Activated CD4-positive, alpha-beta T cell treated with anti-CD3 and anti-CD28 coated beads, Interleukin-2, amount 10 ng/mL, durations not matched to agents 24 days and 14 days (primary cell): ENCODE measurements at places on chromosomes 11 and 22. TPM values are rescaled to one million over a fixed set of nuclear protein-coding genes. Genes with fewer than 3 reads are reported as not detected.

DNA sequence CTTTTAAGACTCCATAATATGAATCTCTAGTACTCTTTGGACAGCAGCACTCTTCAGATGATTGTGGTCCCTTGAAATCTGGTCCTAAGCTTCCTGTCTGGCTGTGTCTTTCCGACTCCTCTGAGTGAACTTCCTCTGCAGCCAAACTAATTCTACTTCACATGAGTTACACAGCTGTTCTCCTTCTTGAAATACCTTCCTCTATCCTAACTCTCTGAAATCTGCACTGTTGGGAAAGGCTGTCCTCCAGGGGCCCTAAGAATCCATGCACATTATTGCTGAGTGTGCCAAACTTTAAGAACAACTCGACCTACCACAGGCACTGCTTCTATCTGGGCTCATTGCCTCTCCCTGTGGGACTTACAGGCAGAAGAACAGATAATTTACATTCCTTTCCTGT, 217.3 kb upstream of the ARHGAP42 start:
- no peaks in the 10 kb centered on the region for H3K4me1 ChIP-seq
- H3K27ac ChIP-seq, result no peak overlapping the region
- no peak overlapping the region for H3K4me3 ChIP-seq
- H3K36me3 ChIP-seq, result no peaks in the 10 kb centered on the region
- no peaks in the 10 kb centered on the region for H3K27me3 ChIP-seq

GRCh38 chr11:82776377-82776776, 42.7 kb upstream of the FAM181B start:
- H3K4me1 ChIP-seq, result peaks cover 2% of the 10 kb centered on the region
- no peak for DNase-seq
- no peak overlapping the region for H3K4me3 ChIP-seq
- peaks cover 21% of the 10 kb centered on the region for H3K27me3 ChIP-seq
- no peak overlapping the region for H3K27ac ChIP-seq
- H3K36me3 ChIP-seq, result no peaks in the 10 kb centered on the region

GRCh38 chr22:17237038-17237668, 17.9 kb upstream of the ADA2 start:
- H3K27me3 ChIP-seq, result no peaks in the 10 kb centered on the region
- H3K4me3 ChIP-seq, result peak overlapping the region; percentile 58
- H3K36me3 ChIP-seq, result no peaks in the 10 kb centered on the region
- peak; percentile 87 for DNase-seq
- H3K27ac ChIP-seq, result peak overlapping the region; percentile 72
- H3K4me1 ChIP-seq, result peaks cover 21% of the 10 kb centered on the region

DNA sequence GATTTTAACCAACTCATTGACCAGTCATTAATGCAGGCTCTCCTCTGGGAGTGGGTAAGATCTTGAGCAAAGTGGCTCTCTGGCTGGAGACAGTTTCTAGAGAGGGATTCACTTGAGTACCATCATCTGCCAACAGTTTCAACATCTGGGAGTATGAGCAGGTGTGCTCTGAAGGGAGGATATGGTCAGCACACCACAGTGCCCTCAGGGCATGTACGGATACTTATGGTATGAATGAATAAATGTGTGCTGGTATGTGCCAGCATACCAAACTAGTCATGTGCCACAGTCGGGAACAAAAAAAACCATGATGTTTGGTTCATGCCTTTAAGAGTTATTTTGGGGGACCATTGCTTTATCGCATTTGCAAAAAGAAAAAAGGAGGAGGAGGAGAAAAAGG, 1197.5 kb upstream of the TENM4 start:
- no peaks in the 10 kb centered on the region for H3K27me3 ChIP-seq
- no peak for DNase-seq
- no peaks in the 10 kb centered on the region for H3K36me3 ChIP-seq
- no peak overlapping the region for H3K4me3 ChIP-seq
- H3K4me1 ChIP-seq, result no peaks in the 10 kb centered on the region

- H3K4me1 ChIP-seq, result peaks cover 1% of the 10 kb centered on the region
- no peak for DNase-seq
- H3K27ac ChIP-seq, result no peak overlapping the region
- no peaks in the 10 kb centered on the region for H3K27me3 ChIP-seq
- peaks cover 4% of the 10 kb centered on the region for H3K36me3 ChIP-seq
These were observed 25.3 kb downstream of the PLEKHB1 start for GRCh38 chr11:73671701-73672100.

DNA sequence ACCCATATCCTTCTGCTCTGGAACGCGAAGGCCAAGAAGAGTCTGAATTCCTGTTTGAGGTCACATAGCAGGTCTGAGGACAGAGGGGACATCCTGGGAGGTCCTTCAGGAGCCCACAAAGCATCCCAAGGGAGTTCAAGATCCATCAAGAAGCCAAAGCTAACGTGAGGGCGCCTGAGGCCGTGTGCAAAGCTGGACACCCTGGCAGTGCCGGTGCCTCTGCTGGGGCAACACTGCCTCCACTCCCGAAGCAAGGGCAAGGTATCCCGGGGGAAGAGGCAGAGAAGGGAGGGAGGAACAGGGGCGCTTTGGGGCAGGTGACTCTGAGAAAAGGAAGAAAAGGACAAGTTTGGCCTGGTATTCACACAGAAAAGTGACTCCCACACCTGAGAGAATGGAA, 50.3 kb upstream of the CDON start:
- H3K27ac ChIP-seq, result no peak overlapping the region
- H3K27me3 ChIP-seq, result no peaks in the 10 kb centered on the region

Gene PLEKHB1
- total RNA-seq, result 1.0 and 1.5 TPM in 2 replicates

DNA sequence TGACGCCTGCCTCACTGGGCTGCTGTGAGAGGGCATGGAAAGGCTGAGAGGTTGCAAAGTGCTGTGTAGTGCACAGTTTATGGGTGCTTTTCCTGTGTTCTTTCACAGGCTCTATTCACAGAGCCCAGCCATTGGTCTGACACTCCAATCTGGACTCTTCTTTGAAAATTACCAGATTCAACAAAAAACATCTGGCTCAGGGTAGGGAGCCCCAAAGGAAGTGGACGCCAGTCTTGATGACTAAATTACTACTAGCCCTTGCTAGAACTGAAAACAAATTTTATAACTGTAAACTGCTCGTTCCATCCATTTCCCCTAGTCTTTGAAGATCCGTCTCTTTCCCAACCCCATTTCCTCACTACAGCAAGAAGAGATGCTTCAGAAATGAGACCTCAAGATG, 178.6 kb downstream of the TENM4 start:
- no peak for DNase-seq
- H3K27me3 ChIP-seq, result no peaks in the 10 kb centered on the region
- H3K4me3 ChIP-seq, result no peak overlapping the region
- no peak overlapping the region for H3K27ac ChIP-seq
- no peaks in the 10 kb centered on the region for H3K36me3 ChIP-seq

Gene KRTAP5-5
- total RNA-seq, result not detected in 2 replicates

DNA sequence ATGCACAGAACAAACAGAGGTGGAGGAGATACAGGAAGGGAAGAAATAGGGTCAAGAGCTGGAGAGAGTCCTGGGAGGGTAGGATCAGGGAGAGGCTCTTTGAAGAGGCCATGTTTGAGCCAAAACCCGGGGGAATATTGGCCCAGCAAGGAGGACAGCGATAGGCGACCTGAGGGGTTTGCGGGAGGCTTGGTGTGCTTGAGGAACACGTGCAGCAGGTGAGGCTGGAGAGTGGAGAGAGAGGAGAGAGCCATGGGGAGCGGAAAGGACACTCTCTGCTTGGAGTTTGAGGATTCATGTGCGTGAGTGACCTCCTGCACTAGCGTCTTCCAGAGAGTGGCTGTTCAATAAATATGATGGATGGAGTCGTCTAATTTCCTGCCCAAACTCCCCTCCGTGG, 4.7 kb upstream of the B3GAT1 start:
- no peak for DNase-seq
- H3K4me3 ChIP-seq, result no peak overlapping the region
- peaks cover 4% of the 10 kb centered on the region for H3K4me1 ChIP-seq
- H3K36me3 ChIP-seq, result no peaks in the 10 kb centered on the region
- peaks cover 46% of the 10 kb centered on the region for H3K27me3 ChIP-seq

- H3K27me3 ChIP-seq, result no peaks in the 10 kb centered on the region
- H3K4me1 ChIP-seq, result peaks cover 31% of the 10 kb centered on the region
- H3K27ac ChIP-seq, result no peak overlapping the region
- no peak overlapping the region for H3K4me3 ChIP-seq
- no peak for DNase-seq
- H3K36me3 ChIP-seq, result peaks cover 28% of the 10 kb centered on the region
These were observed 203.1 kb upstream of the MTMR2 start for GRCh38 chr11:96126917-96127595.

GRCh38 chr11:71209181-71209580, 43.2 kb downstream of the SHANK2 start:
- H3K27me3 ChIP-seq, result no peaks in the 10 kb centered on the region
- no peak for DNase-seq
- no peak overlapping the region for H3K4me3 ChIP-seq
- no peak overlapping the region for H3K27ac ChIP-seq
- H3K4me1 ChIP-seq, result no peaks in the 10 kb centered on the region
- H3K36me3 ChIP-seq, result no peaks in the 10 kb centered on the region

DNA sequence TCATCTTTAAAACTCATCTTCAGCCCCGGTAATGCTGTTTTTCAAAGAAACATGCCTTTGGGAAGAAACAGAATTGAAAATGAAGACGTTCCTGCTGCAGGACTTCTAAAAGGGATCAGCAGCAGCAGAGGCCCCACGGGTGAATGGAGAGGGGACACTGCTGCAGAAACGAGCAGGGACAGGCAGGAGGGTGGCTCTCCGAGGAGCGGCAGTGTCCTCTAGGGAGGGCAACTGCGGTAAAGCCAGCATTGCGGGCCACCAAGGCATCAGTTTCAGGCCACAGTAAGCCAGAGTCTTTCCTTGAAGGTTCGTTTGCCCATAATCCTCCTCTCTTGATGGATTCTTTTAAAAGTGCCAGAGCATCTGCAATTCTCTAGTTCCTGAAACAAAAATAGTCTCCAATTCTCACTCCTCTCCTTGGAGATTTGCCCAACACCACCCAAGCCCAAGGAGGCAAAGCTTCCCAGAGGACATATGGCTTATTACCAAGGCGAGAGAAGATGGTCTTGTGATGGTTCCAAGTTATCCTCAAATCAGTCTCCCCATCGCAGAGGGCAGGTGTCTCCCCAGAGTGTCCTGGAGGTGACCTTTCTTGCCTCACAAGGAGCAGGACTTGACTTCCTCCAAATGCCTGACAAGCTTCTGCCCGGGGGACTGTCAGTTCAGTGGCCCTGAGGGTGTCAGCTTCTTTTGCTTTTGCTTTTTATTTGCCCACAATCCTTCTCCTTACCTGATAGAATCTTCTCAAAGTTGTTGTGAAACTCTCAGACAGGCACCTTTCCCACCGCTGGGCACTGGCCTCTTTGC, 341.1 kb upstream of the B3GAT1 start:
- H3K4me1 ChIP-seq, result no peaks in the 10 kb centered on the region
- DNase-seq, result no peak
- no peak overlapping the region for H3K27ac ChIP-seq
- H3K4me3 ChIP-seq, result no peak overlapping the region

Gene PIK3IP1
- total RNA-seq, result 12.4 TPM in 2 replicates

DNA sequence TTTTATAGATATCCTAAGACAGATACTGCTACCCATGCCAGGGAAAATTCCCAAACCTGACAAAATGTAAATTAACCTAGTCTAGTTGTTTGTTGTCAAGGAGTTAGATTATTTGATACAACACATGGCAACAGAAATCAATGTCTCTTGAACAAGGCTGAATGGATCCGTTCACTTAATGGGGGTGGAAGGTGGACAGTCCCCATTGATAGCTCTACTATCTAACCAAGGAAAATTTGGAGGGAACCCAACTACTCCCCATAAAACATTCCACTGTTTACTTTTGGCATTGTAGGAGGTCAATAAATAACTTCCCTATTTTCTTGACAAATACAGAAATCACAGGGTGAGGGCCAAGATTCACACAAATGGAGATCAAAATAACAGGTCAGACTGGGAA, 117.9 kb upstream of the GRIA4 start:
- H3K27ac ChIP-seq, result no peak overlapping the region
- H3K36me3 ChIP-seq, result no peaks in the 10 kb centered on the region
- no peak for DNase-seq
- H3K4me3 ChIP-seq, result no peak overlapping the region

GRCh38 chr22:36027579-36027934, 1.1 kb downstream of the RBFOX2 start:
- peak overlapping the region; percentile 70 for H3K27ac ChIP-seq
- no peaks in the 10 kb centered on the region for H3K36me3 ChIP-seq
- peak overlapping the region; percentile 85 for H3K4me3 ChIP-seq

Gene TREH
- not detected in 2 replicates for total RNA-seq

DNA sequence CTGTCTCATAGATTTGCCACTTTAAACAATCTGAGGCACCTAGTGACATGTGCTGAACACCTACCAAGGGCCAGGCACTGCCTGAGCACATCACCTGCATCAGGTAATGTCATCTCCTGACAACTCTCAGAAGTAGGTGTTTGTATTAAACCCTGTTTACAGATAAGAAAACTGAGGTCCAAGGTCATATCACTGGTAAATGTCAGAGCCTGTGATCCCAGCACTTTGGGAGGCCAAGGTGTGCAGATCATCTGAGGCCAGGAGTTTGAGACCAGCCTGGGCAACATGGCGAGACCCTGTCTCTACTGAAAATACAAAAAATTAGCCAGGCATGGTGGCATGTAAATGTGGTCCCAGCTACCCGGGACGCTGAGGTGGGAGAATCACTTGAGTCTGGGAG, 39.1 kb upstream of the ACCSL start:
- no peak overlapping the region for H3K4me3 ChIP-seq
- no peaks in the 10 kb centered on the region for H3K4me1 ChIP-seq
- H3K27ac ChIP-seq, result no peak overlapping the region
- H3K36me3 ChIP-seq, result no peaks in the 10 kb centered on the region

DNA sequence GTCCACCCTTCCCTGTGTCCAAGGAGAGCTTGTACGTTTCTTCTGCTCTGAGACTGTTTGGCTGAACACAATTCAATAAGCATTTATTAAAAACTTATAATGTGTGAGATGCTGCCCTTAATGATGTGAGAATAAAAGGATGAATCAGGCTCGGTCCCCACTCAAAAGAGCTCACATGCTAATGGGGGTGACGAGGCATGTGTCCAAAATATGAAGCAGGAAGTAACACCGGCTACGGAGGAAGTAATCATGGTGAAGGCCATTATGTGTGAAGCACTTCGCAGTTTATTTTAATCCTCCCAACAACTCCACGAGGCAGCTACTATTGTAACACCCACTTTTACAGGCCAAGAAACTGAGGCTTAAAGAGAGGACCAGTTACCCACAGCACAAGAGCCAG, 3.4 kb upstream of the RASD2 start:
- H3K27me3 ChIP-seq, result peaks cover 30% of the 10 kb centered on the region
- no peaks in the 10 kb centered on the region for H3K36me3 ChIP-seq
- DNase-seq, result no peak
- H3K27ac ChIP-seq, result no peak overlapping the region
- peaks cover 2% of the 10 kb centered on the region for H3K4me1 ChIP-seq

- no peaks in the 10 kb centered on the region for H3K4me1 ChIP-seq
- no peaks in the 10 kb centered on the region for H3K27me3 ChIP-seq
- H3K36me3 ChIP-seq, result no peaks in the 10 kb centered on the region
- H3K27ac ChIP-seq, result no peak overlapping the region
- no peak for DNase-seq
- no peak overlapping the region for H3K4me3 ChIP-seq
These were observed 87.1 kb upstream of the OPCML start for GRCh38 chr11:133619397-133619796.

Gene GRAP2
- total RNA-seq, result 34.4 and 38.4 TPM in 2 replicates

Gene OPCML
- not detected in 2 replicates for total RNA-seq
